GM23248 (cell line): ENCODE measurements at places on chromosomes 6 and 20.

DNA sequence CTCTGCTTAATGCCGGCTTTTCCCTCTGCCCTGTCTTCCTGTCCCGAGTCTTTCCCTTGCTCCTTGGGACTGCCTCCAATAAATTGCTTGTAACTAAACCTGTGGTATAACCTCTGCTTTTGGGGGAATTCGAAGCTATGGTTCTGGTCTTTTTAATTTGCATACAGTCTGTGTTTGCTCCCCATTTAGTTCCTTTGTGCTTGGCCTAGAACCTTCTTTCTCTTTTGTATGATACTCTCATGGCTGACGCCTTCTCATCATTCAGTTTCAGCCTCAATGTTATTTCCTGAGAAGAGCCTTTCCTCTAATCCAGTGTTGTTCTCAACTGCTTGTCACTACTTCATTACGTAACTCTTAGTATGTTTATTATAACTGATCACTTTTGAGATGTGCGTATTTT is 248.0 kb downstream of the PHF3 start:
- no peak for DNase-seq

DNA sequence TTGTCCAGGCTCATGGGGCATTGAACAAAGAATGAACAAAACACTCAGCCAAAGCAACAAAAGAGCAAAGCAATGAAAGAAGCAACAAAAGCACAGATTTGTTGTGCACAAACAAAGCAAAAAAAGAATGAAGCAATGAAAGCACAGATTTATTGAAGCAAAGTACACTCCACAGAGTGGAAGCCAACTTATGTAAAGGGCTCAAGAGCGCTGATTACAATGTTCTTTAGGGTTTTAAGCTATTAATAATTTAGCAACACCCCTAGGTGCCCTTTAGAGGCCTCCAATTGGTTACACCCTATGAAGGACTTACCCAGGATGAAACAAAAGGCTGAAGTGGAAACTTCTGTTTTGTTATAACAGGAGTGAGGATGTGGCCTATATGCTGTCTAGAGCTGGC is 179.2 kb upstream of the PROKR2 start:
- DNase-seq = no peak

GRCh38 chr20:432677-433299 is 24.7 kb downstream of the RBCK1 start:
- DNase-seq = no peak

- peak; percentile 25 for DNase-seq
Measured at GRCh38 chr6:158441716-158442215, 118.1 kb upstream of the TMEM181 start.

GRCh38 chr20:57056651-57057050 is 209.8 kb downstream of the BMP7 start:
- no peak for DNase-seq

GRCh38 chr6:24145690-24146131 is 19.7 kb downstream of the NRSN1 start:
- DNase-seq = no peak

- peak; percentile 20 for DNase-seq
Measured at GRCh38 chr6:100237821-100238220, 226.9 kb downstream of the SIM1 start.

DNA sequence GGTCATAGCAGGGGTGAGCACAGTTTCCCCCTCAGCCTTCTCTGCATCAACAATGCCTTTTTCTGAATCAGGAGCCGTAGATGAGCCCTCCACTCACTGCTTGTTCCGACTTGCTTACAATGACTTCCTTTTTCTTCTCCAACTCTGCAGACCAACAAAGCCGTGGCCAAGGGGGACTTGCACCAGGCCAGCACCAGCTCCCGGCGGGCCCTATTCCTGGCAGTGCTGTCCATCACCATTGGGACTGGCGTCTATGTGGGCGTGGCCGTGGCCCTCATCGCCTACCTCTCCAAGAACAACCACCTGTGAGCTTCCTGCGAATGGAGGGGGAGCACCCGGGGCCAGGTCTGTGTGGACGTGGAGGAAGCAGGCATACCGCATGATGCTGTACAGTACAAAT is 195.8 kb downstream of the SYNDIG1 start:
- no peak for DNase-seq

- no peak for DNase-seq
Measured at GRCh38 chr20:35144694-35145093, 2.4 kb downstream of the EDEM2 start.

GRCh38 chr6:168507297-168507696 is 66.3 kb downstream of the SMOC2 start:
- no peak for DNase-seq

GRCh38 chr20:59301343-59302007 is 1.1 kb downstream of the EDN3 start:
- DNase-seq = no peak

DNA sequence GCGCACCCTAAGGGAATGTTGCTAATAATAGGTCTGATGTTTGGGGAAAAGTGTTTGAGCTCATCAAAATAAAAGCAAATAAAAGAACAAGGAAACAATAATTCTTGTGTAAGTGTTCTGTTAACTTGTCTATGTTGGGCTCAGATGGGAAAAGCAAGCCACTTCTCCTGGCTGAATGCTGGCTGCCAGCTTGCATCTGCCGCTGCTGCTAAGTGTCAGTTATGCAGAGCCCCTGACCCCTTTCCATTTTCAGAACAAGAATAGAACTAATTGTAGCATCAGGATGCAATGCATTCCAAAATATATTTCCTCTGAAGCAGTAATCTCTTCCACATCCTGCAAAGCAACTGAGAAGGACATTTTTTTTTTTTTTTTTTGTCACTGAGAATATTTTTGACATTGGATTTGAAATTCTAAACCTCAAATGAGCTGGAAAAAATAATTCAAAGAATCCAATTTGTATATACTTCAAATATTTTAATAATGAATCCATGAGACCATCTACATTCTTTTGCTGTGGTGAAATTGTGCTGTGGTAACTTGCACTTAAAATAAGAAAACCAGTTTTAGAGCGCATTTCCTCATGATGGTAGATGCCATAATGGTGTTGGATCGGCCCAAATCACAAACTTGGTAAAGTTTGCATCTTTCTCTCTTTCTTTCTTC is 43.9 kb upstream of the DEK start:
- DNase-seq = peak; percentile 70

DNA sequence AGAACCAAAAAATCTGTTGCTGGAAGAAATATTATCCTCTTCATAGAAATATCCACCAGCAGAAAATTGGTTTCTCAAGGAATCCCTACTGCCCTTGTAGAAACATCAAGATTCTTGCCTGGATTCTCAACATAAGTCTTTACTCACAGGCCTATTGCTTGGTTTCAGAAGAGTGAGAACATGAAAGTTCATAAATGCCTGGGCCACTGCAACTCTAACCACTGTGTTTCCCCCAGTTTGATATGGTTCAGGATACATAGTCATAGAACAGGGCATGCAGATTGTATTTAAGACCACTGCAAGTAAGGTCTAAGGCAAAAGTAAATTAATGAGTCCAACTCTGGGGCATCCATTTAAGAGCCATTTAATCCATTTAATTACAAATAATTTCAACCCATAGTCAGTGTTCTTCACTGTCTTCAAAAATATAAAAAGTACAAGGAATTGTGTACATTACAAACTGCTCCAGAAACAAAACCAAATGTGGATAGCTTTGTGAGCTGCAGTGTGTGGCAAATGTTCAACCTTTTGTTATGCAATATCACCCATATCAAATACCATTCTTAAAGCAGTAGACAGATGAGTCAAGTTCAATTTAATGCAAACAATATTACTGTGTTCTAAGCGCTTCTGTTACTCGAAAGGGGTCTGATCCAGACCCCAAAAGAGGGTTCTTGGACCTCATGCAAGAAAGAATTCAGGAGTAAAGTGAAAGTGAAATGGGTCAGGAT is 83.3 kb downstream of the OPRM1 start:
- no peak for DNase-seq

DNA sequence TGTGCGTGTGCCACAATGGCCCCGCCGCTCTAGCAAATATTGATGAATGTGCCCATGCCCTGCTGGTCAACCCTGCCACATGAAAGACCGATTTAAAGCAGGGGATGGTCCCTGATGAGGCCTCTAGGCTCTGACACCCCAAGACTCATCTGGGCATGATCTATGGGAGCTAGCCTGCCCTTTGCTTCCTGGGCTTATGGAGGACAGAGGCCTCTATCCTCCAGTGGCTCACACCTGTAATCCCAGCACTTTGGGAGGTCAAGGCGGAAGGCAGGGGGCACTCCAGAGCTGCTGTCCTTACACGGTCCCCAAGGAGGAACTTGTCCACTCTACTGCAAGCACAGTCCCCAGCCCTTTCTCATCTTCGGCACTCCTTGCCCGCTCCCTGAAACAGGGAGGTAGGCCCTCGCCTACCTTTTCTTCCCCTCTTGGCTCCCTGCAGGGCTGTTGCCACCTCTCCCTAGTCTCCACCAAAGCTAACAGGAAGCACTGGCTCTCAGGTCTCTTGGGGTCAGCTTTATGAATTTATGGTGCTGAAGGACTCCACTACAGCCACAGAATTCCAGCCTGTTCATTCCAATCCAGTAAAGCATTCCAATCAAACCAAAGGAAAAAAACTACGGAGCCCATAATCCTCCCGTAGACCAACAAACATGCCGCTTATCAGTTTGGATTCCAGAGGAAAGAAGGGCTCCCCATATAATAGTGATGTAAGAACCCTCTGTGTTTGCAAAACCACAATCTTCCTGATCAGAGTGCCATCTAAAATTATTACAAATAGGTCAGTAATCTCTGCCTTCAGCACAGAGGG is 48.7 kb upstream of the FOXQ1 start:
- no peak for DNase-seq

GRCh38 chr20:58432186-58432954 is 43.3 kb downstream of the VAPB start:
- DNase-seq = no peak

GRCh38 chr20:11467436-11467835 is 450.3 kb upstream of the BTBD3 start:
- no peak for DNase-seq

DNA sequence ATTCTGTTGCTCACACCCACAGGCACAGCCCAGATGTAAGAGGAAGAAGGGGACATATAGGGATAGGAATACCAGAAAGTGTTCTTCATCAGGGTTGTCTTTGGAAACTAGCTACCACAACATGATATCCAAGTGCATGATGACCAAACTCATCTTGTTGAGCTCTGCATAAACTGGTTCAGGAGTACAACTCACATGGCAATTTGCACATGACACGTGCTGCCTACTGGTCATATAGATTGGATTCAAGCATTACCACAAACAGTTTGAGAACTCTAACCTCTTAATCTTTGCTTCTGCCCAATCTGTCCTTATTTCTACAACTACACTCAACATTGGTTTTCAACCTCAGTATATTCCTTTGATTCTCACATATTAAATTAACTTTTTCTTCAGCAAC is 184.7 kb upstream of the PCSK2 start:
- no peak for DNase-seq

GRCh38 chr6:56730663-56731529 is 88.2 kb upstream of the DST start:
- peak; percentile 93 for DNase-seq

DNA sequence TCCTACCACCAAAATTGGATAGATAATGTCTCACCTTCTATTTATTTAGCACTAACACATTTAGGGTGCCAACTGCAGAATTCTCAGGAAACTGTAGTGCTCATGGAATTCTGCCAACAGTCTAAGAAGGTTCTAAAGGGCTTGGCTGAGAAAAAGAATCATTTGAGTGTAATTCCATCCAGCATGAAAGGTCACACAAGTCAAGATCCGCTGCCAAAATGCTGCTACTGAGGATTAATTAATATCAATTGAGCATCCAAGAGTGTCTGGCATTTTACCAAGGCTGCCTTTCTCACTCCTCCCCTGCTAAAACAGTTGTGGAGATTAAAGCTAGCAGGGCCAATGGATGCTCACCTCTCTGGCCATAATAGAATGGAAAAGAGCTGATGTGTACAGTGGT is 112.7 kb downstream of the FHL5 start:
- no peak for DNase-seq

GRCh38 chr6:39189915-39190544 is 39.2 kb downstream of the KCNK5 start:
- peak; percentile 61 for DNase-seq

DNA sequence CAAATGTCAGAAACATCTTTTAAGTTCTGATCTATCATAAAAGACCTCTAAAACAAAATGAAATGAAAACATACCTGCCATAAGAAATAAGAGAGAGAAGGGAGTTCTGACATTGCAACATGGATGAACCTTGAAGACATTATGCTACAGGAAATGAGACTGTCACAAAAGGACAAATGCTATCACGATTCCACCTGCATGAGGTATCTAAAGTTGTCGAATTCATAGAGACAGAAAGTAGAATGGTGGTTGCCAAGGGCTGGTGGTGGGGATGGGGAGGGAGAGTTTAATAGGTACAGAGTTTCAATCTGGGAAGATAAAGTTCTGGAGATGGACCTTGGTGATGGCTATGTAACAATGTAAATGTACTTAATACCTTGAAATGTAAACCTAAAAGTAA is 3.3 kb downstream of the EZR start:
- no peak for DNase-seq

DNA sequence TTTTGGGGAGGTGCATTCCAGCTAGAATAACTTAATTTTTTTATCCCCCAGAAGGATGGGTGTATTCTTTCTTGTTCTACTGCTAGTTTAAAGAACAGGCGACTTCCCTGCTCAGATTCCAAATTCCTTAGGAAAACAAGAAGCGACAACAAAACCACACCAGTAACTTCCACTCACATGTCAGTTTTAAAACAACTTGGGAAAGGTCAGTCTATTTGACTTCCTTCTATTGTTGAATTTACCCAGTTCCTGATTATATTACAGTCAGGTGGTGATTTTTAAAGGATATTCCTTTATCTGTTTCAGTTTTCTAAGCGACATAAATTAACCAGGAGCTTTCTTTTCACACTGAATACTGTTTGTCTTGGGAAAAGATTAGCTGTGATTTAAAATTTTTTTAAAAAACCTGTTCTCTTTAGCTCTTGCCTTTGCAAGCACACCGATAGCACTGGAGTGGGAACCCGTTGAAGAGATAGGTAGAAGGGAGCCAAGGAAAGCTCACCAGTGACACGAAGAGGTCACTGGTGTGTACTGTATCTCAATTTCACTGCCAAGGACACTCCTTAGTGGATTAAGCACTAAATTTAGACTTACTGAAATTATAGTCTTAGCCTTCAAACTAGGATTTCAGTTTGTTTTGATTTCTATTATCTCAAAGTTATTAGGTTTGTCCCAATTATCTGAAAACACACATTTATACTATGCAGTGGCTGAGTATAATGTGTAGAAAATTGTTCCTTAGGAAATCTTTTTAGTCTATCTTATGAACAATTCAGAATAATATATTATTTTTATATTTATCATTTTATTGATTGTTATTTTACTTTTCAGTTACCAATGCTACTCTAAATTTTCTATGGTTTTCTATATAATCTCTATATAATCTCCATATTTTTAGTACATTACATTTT is 22.3 kb downstream of the MARCKS start:
- peak; percentile 87 for DNase-seq

DNA sequence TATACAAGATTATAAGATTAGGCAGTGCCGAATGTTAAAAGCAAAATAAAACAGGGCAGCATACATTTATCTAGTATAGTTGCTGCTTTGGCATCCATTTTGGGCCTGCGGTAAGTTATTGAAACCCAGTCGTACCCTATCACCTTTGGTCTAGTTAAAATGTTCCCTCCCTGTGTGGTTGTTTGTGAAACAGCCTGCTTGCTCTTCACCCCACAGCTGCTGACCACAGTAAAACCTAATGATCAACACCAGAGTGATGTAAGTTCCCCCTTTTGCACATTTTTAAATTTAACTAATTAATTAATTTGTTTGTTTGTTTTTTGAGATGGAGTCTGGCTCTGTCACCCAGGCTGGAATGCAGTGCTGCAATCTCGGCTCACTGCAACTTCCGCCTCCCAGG is 50.3 kb upstream of the TXNDC5 start:
- no peak for DNase-seq
